ENCODE measurements at places on chromosomes 7 and 10.

DNA sequence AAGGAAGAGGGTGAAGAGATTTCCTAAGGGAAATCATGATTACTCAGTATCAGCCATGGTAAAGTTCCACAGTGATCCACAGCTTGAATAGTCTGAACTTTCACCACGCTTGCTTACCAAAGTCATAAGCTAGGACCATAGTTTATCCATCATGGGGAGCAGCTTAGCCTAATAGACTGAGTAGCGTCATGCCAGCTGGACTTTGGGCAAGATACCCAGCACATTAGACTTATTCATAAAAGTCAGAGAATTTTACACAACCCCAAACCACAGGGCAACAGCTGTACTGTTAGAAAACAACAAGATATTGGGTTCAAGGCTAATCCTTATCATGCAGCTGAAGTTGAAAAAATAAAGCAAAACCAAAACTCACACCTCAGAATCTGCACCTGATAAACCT, 491.0 kb downstream of the XPNPEP1 start:
- no peak for DNase-seq

GRCh38 chr10:102763037-102763607, 19.4 kb downstream of the WBP1L start:
- DNase-seq, result no peak

GRCh38 chr10:118922226-118922625, 107.3 kb upstream of the NANOS1 start:
- DNase-seq, result no peak

- no peak for DNase-seq
Observed at GRCh38 chr10:69460576-69461242, 9.4 kb downstream of the TSPAN15 start.

DNA sequence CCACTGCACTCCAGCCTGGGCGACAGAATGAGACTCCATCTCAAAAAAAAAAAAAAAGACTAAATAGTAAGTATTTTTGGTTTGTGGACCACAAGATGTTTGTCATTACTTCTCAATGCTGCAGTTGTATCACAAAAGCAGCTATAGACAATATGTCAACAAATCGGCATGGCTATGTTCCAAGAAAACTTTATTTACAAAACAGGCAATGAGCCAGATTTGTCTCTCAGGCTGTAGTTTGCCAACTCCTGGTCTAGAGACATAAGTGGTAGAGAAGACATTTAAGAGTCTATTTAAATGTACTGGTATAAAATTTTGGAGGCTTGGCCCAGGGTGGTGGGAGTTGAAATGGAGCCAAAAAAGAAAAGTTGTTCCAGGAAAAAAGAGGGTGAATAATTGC, 185.8 kb downstream of the SORCS1 start:
- no peak for DNase-seq

- no peak for DNase-seq
Observed at GRCh38 chr10:24645784-24646183, 77.9 kb downstream of the ARHGAP21 start.

DNA sequence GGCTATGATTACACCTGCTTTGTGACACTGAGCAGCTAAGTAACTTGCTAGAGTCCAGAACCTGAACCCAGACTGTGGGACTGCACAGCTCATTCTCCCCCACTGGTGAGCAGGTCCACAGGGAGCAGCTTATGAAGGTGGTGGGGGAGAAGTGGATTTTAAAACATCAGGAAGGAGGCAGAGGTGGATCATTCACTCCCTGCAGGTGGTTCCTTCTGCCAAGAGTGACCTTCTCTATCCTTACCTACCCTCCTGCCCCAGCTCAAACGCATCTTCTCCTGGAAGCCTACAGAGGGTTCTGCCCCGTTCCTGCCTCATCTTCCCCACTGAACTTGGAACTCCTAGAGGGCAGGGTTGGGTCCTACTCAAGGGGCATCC, 539 bp upstream of the FAM241B start:
- no peak for DNase-seq

GRCh38 chr7:135168489-135169140, 1.9 kb downstream of the CYREN start:
- DNase-seq, result no peak

- no peak for DNase-seq
Observed at GRCh38 chr7:48466713-48467112, 295.5 kb downstream of the ABCA13 start.

GRCh38 chr7:116572036-116572435, 47.2 kb downstream of the CAV1 start:
- no peak for DNase-seq

DNA sequence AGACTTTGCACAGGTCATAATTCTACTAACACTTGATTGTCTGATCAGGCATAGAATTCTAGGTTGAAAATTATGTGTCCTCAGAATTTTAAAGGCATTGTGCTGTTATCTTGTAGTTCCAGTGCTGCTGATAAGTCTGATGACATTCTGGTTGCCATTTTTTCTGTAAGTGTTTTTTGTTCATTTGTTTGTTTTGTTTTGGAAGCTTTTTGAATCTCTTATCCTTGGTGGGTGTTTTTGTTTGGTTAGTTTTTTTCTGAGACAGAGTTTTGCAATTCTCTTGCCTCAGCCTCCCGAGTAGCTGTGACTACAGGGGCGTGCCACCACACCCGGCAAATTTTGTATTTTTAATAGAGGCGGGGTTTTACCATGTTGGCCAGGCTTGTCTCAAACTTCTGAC, 178.9 kb downstream of the CCDC71L start:
- DNase-seq, result no peak

DNA sequence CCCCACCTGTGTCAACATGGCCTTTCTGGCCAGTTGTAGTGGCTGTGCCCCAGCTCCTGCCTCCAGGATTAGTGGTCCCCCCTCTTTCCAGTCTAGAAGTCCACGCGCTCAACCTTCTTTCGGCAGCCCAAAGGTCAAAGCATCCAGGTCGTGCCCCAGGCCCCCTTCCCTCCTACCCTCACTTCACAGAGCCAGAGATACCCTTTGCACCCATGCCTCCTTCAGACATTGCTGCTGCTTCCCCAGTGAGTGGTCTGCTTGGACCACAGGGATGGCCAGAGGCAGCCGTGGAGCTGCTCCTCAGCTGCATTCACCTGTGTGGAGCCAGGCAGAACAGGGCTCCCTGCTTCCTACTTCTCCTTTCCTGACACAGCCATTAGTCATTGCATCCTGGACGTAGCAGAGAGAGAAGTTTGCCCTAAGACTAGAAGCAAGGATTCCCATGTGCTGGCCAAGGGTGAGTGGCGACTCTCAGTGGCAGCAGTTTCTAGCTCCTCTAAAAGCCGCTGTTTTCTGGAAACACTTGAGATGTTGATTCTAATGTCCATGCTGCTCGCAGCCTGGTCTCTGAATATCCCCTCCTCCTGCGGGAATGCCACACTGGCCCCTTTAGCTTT, 243.1 kb upstream of the SHH start:
- DNase-seq, result no peak

DNA sequence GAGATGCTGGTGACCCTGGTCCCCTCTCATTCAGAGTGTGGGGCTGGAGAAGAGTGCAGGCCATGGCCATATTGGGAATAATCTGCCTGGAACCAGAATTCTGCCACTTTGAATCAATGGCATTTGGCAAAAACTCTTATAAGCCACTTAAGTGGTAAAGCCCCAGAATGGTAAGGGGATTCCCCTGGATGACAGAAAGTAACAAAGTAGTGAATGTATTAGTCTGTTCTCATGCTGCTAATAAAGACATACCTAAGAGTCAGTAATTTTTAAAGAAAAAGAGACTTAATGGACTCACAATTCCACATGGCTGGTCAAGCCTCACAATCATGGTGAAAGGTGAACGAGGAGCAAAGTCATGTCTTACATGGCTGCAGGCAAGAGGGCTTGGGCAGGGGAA, 248.6 kb downstream of the SH2D4B start:
- DNase-seq, result no peak

DNA sequence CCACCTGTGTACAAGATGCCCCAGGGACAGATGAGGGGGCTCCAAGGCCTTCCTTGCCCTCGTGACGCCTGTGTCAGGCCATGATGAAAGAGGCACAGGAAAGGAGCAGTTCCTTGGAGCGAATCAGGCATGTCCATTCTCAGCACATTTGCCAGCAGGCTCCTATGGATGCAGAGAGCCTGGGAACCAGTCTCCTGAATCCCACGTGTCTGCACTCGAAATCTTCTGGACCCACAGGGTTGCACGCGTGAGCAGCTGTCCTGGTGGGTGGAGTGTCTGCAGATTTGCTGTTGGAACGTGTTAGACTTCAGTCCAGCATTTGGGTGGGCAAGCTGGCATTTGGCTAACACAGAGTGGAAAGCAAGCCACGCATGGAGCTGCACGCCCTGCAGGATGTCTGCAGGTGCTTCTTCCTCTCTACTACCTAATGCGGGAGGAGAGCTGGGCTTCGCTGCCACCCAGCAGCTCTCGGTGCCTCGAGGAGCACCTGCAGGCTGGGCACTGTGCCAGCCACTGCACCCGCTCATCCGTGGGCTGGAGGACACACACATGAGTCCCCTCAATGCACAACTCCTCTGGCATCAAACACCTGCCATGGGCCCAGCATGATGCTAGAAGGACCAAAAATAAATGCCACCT, 140.7 kb downstream of the PAXIP1 start:
- DNase-seq, result no peak

GRCh38 chr7:80584778-80585177, 53.7 kb upstream of the CD36 start:
- DNase-seq, result no peak

GRCh38 chr10:12780634-12781601, 220.6 kb downstream of the CCDC3 start:
- DNase-seq, result peak; percentile 27

DNA sequence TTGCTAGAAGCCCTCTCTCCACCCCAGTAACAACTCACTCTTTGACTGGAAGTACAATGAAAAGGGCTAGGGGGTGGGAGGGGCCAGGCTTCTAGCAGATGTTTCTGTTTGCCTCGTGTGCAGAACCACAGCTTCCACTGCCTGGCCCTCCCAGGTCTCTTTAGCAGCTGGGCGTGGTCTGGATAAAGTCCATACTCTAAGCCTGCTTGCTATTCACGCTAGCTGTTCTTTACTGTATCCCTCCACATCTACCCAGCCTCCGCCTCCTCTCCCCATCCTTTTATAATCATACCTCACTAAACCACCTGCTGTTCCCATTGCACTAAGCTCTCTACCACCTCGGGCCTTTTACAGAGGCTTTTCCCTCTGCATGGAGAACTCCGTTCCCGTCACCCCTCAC, 288.8 kb downstream of the CAMK1D start:
- DNase-seq, result no peak

GRCh38 chr10:100223879-100224278, 5.5 kb downstream of the CHUK start:
- DNase-seq, result no peak

GRCh38 chr7:21617916-21618390, 75.1 kb downstream of the DNAH11 start:
- DNase-seq, result no peak

DNA sequence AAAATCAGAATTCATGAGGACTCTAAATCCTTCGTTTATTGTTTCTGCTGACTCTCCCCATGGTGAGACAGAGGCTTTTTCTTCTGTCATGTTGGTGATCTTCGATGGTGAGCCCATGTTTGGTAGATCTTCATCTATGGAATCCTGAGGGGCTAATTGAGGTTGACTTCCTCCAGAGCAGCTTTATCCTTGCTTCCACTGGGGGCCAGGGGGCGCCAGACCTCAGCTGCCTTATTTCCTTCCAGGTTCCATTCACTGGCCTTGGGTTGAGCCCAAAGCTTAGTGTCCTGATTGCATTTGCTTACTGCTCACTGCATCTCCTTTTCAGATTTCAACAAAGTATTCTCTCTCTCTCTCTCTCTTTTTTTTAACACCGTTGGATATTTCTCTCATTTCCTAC, 80.7 kb downstream of the GCC1 start:
- peak; percentile 6 for DNase-seq

DNA sequence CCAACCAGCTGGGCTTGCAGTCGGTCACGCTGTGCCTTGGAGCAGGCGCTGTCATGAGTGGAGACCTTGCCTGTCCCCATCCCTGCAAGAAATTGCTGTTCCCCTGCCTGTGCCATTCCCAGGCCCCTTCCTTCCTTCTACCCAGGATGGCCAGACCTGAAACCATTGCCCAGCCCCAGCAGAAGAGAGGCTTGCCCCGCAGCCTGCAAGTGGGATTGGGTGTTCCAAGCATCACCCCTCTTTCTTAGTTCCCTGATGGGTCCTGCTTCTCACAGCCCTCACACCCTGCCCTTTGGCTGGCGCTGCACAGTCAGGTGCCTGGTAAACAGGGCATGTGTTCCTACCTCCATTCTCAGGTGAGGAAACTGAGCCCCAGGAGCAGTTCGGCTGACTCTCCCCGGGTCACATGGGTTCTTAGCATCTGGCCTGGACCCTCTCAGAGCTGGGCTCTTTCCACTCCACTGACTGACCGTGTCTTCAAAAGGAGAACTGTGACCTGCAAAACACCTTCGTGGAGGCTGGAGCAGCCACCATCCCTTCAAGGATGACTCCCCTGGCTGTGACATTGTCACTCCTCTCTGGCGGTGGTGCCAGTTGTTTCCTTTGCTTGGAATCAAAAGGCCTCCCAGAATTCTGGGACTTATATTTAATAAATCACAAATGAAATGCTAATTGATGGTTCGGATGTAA, 41.9 kb upstream of the PDCD4 start:
- no peak for DNase-seq

GRCh38 chr7:48262606-48263310, 91.5 kb downstream of the ABCA13 start:
- DNase-seq, result no peak

DNA sequence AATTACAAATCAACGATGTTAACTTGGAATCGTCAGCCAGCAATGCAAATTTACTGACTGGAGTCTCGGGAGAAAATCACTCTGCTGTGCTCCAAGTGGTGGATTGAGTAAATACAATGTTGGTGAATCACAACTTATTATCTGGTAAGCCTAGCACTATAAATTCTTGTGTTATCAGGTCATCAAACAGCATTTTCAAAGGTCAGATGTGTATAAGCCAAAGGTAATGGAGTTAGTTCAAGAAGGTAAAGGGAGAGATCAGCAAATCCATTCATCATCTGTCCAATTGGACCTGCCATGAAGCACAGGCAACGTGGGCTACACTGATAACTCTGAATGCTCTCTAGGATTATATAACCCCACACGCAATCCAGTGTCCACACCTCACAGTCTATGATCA, 13.9 kb downstream of the CUBN start:
- DNase-seq, result no peak

GRCh38 chr7:103446049-103446520, at the start of gene SLC26A5:
TSS of gene SLC26A5 (minus strand) at chr7:103446207. CDS start at chr7:103421514, 24,693 bp downstream.
- DNase-seq, result no peak

GRCh38 chr10:37854626-37855025, 2.8 kb downstream of the ZNF248 start:
- no peak for DNase-seq

GRCh38 chr7:130288168-130288567, 4.8 kb upstream of the CPA4 start:
- DNase-seq, result no peak

Data from stimulated activated CD4-positive, alpha-beta T cell treated with anti-CD3 and anti-CD28 coated beads, Interleukin-4, amount 100 ng/mL, for 48 hours (primary cell).